ENCODE measurements at places on chromosomes 16 and 17.

DNA sequence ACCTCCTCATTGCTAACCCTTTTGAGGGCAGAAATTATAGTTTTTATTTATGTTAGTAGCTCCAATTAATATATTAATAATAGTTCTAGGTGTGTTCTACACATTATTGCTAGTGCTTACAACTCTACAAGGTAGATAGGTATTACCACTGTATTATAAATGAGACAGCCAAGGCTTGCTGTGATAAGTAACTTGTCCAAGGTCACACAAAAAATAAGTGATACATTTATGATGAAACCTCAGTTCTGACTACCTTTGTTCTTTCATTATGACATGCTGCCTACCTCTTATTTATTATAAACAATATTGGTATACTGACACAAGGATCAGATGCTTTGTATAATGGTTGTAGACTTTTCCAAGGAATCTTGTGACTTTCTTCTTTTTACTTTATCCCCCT, 41.2 kb downstream of the NFAT5 start:
- no peak for DNase-seq

DNA sequence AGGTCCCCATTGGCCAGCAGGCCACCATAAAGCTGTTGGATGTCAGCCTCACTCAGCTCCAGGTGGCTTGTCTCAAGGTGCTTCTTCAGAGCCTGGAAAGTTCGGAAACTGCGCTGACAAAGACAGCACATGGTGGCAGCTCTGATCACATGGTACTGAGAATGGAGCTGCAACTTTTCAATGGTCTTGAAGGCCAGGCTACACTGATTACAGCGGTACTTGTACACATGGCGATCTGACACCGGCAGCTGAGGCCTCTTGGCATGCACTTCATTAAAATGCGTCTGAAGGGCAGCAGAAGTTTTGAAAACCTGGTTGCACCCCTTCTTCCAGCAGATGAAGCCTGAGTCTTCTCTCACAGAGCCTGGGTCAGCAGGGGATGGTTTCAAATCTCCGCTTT, 249.7 kb downstream of the ZFHX3 start:
- no peak for DNase-seq

- no peak for DNase-seq
These were observed 26.5 kb downstream of the MAP3K14 start for GRCh38 chr17:45290269-45290765.

- peak; percentile 58 for DNase-seq
These were observed 29.8 kb downstream of the TTYH2 start for GRCh38 chr17:74243013-74243755.

DNA sequence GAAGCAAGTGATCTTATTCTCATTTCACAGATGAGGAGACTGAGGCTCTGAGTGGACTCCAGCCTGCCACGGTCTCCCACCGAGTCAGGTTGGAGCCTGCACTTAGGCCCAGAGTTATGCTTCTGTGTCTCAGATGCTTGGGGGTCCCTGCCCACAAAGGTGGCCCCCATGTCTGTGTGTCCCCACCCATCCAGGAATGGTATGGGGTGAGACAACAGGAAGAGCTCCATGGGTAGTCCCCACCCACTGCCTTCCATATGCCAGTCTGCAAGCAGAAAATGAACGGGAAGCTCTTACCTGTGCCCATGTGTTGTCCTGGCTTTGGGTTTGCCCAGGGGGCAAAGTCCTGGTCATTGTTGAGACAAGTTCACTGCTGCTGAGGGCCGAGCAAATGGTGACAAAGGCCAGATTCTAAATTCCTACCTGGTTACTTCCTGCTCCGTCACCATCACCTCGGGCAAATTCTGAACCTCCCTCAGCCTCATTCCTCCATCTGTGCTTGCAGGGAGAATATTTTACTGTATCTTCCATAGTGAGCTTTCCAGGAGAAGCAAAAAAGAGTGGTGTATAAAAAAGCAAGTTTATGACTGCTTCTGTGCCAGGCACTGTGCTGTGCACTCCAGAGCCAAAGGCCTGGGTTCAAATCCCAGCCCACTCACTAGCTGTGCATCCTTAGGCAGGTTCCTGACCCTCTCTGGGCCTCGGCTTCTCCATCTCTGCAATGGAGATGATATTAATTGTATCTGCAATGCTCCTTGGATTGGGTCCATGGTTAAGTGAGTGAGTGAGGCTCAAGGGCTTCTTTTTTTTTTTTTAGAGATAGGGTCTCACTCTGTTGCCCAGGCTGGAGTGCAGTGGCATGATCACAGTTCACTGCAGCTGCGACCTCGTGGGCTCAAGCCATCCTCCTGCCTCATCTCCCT, 9.3 kb downstream of the IL4R start:
- DNase-seq, result no peak

DNA sequence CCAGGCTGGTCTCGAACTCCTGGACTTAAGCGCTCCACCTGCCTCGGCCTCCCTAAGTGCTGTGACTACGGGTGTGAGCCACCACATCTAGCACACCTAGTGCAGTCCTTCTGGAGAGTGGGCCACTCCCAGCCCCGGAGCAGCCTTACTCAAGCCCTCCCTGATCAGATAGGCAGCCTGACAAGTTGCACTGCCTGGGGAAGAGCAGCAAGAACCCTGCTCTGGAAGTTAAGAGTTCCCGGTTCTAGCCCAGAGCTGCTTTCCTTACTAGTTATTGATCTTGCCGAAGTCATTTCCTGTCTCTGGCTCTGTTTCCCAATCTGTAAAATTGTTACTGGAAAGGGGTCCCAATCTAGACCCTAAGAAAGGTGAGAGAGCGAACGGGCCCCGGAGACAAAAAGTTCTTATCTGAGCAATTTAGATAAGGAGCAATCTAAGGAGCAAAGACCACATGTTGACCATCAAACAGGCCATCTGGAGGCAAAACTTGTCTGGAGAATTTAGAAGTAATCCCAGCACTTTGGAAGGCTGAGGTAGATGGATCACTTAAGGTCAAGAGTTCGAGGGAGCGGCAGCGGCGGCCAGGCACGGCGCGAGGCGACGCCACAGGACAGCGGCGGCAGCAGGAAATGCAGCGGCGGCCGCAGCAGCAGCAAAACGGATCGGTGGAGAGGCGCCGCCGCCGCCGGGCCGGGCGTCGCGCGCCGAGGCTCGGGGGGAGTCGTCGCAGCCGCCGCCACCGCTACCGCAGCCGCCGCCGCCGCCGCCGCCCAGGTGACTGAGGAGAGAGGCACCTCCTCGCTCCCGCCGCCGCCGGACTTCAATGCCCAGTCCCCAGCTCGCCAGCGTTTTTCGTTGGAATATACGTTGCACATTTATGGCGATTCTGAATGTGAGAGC, 4.3 kb upstream of the NAGLU start:
- DNase-seq, result no peak

GRCh38 chr16:85146532-85146797, 34.2 kb upstream of the CIBAR2 start:
- no peak for DNase-seq

DNA sequence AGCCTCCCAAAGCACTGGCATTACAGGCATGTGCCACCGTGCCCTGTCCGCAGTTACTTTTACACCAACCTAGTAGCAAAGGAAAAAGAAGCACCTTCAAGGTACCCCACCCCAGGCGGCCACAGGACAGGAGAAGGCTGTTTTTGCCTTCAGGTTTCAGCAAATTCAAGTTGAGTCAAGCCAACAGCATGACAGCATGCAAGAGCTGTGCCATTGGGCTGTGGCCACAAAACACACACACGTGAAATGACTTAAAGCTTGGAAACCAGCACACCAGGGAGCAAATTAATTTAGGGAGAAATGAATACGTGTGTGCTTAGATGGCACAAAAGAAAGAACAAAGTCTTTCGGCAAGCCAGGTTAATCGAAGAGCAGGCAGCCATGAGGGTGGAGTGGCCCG, 39.7 kb downstream of the ERCC4 start:
- DNase-seq, result no peak

DNA sequence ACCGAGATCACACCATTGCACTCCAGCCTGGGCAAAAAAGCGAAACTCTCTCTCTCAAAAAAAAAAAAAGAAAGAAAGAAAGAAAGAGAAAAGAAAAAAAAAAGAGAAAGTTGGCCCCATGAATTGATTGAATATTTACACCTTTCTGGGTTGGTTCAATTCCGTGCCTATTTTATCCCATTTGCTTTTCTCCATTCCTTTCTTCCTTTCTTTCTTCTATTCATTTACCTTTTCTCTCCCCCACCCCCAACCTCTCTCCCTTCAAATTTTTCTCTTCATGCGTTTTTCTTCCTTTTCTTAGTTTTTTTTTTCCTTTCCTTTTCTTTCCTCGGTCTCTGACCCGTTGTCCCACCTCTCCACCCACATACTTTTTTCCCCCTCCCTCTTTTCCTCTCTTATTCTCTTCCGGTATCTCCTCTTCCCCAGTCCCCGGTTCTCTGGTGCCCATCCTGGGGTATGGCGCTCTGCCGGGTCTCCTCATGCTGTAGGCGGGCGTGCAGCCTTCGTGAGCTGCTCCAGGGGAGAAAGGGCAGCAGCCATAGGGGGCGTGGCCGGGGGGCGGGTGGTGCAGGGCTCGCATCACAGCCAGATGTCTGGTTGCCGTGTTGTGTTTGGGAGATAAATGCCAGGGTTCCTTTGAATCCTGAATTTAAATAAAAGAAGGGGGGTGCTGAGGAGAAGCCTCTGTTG, 5.3 kb upstream of the COL1A1 start:
- DNase-seq, result no peak

GRCh38 chr16:54076006-54076504, 210.5 kb downstream of the IRX3 start:
- DNase-seq, result no peak
